Kidney (tissue), 22 donors: ENCODE measurements at places on chromosomes 12 and 14. TPM values are rescaled to one million over a fixed set of nuclear protein-coding genes. Genes with fewer than 3 reads are reported as not detected.

The PTPRB gene
- total RNA-seq = 71.6 TPM

The ADAM21 gene
- total RNA-seq = 0.13 TPM

GRCh38 chr12:42923583-42923982 is 334.0 kb upstream of the PRICKLE1 start:
- no peak for DNase-seq

DNA sequence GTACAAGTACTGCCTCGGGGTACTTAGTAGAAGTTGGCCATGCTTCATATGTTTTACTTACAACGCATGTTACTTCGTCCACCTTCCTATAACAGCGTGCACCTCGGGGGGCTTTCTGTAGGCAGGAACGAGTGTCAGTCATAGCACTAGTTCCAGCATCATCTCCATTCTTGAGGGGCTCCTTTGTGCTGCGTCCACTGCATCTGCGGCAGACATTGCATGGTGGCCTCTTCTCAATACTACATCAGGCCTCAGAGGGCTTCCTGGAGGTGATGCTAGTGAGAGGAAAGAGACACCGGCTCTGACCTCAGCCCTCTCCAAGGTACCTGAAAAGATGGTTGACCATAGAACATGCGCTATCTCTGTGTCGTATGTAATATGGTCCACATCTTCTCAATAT is 121.2 kb upstream of the RTL1 start:
- no peak for DNase-seq

GRCh38 chr14:74683406-74683805 is 29.5 kb downstream of the AREL1 start:
- DNase-seq = no peak

GRCh38 chr12:113267621-113268020 is 46.4 kb downstream of the TPCN1 start:
- no peak for DNase-seq

- no peak for DNase-seq
Observed at GRCh38 chr12:62032870-62033269, 227.3 kb upstream of the USP15 start.

DNA sequence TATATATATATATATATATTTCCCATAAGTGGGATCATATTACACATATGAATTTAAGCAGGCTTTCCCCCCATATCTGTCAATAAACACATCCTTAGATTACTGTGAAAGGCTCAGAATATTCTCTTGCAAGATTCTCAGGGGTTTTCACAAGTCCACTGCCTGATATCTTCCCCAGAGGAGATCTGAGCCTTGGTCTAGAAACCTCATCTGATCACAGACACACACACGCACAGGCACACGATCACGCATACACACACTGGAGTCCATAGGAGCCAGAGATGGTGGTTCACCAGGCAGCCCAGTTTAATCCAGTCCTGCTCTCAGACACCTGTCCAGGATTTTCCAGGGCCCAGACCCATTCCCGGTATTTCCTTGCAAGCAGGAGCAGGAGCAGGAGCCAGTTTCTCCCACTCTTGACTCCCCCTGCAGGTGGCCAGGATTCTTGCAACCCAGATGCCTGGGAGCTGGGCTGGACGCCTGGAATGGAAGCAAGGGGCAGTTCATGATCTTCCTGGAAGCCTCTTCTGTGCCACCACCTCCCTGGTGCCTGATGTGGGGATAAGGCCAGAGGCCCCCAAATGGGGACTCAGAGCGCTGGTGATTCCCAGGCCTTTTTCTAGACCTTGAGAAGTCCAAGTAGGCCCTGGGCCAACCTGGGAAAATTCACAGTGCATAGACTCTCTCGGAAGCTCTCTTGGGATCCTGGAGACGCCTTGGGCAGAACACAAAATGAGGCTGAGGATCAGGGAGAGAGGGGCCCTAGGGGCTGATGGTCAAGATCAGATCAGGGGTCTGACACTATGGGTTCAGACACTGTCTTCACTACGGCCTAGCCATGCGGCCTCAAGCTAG is 16.5 kb upstream of the KRT78 start:
- DNase-seq = peak; percentile 86

- no peak for DNase-seq
Observed at GRCh38 chr14:90743425-90743824, 72.8 kb downstream of the TTC7B start.

The RTL1 gene
- not detected for total RNA-seq

- no peak for DNase-seq
Observed at GRCh38 chr12:89514751-89515150, 9.8 kb downstream of the GALNT4 start.

DNA sequence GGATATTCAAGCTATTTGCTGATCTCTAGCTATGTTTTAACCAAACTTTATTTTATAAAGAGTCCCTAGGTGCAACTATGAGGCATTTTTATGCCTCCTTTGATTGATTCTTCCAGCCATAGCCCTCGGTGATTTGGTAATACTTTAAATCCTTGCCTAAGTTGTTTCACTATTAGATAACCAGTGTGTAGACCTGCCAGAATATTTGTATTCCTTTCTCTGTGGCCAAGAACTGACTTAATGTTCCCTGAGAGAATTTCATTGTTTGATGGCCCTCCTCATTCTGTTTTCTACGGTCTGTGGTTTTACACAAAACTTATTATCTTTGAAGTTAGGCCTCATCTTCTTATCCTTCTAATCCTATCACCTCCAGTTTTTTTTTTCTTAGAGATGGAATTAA is 109.7 kb upstream of the MDGA2 start:
- DNase-seq = no peak

DNA sequence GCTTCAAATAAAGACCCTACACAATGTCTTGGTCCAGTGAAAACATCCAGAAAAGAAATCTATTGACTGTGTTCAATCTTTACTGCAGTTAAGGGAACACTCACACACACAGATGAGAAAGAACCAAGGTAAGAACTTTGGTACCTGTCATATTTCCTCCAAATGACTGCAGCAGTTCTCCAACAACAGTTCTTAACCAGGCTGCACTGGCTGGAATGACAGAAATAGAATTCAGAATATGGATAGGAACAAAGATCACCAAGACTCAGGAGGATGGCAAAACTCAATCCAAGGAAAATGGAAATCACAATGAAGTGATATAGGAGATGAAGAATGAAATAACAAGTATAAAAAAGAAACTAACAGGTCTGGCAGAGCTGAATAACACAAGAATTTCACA is 36.6 kb downstream of the ADAM20 start:
- DNase-seq = no peak

The MAP1LC3B2 gene
- 2.1 TPM for total RNA-seq

- DNase-seq = peak; percentile 31
Observed at GRCh38 chr12:57627501-57628279, 5.3 kb downstream of the B4GALNT1 start.

GRCh38 chr14:24439830-24440605 is 2.6 kb downstream of the SDR39U1 start:
- peak; percentile 71 for DNase-seq

The RBP5 gene
- 74.6 TPM for total RNA-seq

- DNase-seq = no peak
Observed at GRCh38 chr12:32821293-32821692, 65.6 kb upstream of the YARS2 start.

DNA sequence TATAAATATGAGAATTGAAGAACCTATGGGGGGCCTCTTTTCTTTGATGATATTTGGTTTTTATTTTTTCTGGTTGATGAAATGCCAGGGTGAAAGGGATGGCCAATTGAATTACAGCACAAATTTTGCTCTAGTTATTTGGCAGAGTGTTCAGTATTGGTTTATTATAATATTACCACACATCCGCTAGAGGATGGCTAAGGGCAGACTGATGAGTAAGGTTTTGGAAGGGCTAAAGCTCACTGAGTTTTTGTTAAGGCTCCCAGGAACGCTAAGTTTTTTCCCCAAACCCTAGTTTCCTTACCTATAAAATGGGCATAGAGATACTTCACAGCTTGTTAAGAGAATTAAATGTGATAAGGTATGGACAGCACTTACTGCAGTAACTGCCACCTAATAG is 34.3 kb upstream of the LRRC10 start:
- no peak for DNase-seq

DNA sequence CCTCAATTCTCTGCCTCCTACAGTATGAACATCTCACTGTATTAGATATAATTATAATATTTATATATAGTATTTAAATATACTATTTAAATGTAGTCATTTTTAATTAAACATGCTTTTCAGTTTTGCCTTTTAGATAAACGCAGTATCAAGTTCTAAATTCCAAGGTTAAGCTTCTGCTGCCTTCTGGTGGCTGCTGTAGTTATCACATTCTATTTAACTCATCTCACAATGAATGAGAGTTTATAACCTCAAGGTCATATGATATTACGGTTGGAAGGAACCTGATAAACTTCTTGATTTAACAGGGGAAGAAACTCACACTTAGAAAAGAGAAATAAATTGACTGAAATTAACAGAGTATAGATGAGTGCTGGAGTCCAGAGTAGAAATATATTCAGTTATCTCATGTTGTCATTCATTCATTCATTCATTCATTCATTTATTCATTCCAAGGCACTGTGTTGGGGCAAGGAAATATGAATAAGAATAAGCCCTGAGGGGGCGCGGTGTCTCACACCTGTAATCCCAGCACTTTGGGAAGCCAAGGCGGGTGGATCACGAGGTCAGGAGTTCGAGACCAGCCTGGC is 31.9 kb downstream of the GUCY2C start:
- no peak for DNase-seq

- DNase-seq = no peak
Observed at GRCh38 chr14:36083317-36083716, 93.2 kb downstream of the PTCSC3 start.

GRCh38 chr12:92676710-92677109 is 26.1 kb upstream of the PLEKHG7 start:
- no peak for DNase-seq

The IL31 gene
- not detected for total RNA-seq

GRCh38 chr12:131929581-131930456 is 743 bp downstream of the PUS1 start:
- DNase-seq = peak; percentile 27

DNA sequence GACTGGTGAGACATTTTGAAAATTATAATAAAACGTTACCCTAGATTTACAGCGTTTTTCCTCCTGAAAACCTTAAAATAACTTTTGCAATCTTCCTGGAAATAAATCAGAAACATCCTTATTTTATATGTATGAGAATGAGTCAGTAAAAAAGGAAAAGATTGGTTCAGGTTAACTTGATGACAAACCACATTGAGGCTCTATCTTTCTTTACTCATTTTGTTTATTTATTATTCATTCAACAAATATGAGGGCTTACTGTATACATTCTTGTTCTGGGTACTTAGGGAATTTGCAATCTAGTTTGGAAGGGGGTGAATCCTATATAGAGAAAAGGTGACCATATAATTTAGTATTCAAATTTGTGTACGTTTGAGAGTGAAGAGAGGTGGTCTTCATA is 156.6 kb downstream of the UNC79 start:
- DNase-seq = no peak

The JPH4 gene
- 7.0 TPM for total RNA-seq

The RBM25 gene
- 70.0 TPM for total RNA-seq

The RNASE7 gene
- not detected for total RNA-seq
